HepG2 (cell line): ENCODE measurements at places on chromosomes 6 and 20. TPM values are rescaled to one million over a fixed set of nuclear protein-coding genes. Genes with fewer than 3 reads are reported as not detected.

- H3K27me3 ChIP-seq: peaks cover 2% of the 10 kb centered on the region; the same call in 1 of the 2 replicates
- no peak overlapping the region for H3K27ac ChIP-seq
- H3K36me3 ChIP-seq: no peaks in the 10 kb centered on the region
Observed at GRCh38 chr20:45771182-45771759, 20.4 kb downstream of the WFDC3 start.

GRCh38 chr6:6624269-6624990, 35.9 kb downstream of the LY86 start:
- H3K36me3 ChIP-seq: no peaks in the 10 kb centered on the region
- H3K4me1 ChIP-seq: no peaks in the 10 kb centered on the region
- H3K27me3 ChIP-seq: peaks cover 28% of the 10 kb centered on the region; the same call in 2 of the 3 replicates
- DNase-seq: no peak
- no peak overlapping the region for H3K27ac ChIP-seq

DNA sequence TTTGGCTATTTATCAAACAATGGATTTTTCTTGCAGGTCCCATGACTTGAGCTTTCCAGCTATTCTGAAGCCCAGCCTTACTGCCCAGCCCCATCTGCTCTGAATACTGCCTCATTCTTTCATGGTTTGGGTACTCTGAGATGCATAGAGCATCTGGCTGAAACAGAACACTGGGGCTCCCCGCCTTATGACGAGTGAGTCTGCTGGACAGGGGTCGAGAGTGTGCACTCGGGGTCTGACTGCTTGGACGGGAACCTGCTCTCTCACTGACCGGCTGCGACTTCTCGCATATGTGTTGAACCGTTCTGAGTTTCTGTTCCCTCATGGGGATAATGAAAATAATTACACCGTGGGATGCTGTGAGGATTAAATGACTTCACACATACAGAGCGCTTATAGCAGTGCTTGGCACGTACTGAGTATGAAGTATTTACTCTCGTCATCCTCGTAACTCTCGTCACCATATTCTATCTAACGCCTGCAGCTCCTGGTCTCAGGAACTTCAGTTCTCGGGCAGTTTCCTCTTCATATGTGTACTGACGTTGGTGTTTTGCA, 59.5 kb upstream of the MPC1 start:
- DNase-seq: no peak
- no peak overlapping the region for H3K4me3 ChIP-seq
- H3K36me3 ChIP-seq: no peaks in the 10 kb centered on the region
- no peaks in the 10 kb centered on the region for H3K4me1 ChIP-seq

DNA sequence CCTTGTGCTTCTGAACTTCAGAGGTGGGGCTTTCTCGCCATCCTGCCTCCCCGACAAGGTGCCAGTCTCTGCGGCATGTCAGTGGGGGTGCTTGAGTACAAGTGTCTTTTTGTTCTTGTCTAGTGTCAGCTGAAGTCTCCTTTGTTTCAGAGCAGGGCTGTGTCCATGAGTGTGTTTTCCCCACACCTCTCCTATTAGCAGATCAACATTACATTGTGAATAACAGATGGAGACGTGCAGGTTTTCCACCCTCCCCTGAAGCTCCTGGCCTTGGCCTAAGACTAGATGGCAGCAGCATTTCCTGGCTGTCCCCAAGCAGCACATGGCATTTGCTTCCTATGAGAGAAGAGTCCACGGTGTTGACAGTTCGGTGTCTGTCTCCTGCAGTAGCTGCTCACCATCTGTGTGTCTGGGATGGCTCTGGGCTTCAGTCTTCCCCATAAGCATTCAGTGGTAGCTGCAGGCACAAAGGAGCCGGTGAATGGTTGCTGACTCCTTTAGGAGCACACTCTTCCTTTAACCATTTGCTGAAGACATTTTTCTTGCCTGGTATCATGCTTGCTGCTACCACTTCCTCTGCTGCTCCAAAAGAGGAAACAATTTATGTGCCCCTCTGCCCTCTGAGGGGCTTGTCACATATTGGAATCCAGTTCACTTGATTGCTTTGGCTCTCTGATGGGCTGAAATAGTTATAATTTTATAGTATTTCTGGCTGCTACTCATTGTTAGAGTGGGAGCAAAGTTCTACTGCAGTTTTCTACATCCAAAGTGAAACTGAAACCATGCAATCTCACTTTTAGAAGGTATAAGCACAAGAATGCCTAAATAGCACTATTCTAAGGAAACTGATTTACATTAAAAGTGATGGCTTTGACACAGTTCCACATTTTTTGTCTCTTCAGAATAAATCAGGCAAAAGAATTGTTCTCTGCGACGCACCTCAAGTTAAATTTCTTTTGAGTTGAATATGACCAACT, 913.0 kb downstream of the C6orf118 start:
- no peaks in the 10 kb centered on the region for H3K36me3 ChIP-seq
- no peaks in the 10 kb centered on the region for H3K27me3 ChIP-seq
- no peak overlapping the region for H3K4me3 ChIP-seq

The ADAM33 gene
- total RNA-seq: not detected in 2 replicates

The F13A1 gene
- total RNA-seq: not detected in 2 replicates

The CCN5 gene
- total RNA-seq: not detected in 2 replicates
